ENCODE measurements at places on chromosomes 11 and 22.

DNA sequence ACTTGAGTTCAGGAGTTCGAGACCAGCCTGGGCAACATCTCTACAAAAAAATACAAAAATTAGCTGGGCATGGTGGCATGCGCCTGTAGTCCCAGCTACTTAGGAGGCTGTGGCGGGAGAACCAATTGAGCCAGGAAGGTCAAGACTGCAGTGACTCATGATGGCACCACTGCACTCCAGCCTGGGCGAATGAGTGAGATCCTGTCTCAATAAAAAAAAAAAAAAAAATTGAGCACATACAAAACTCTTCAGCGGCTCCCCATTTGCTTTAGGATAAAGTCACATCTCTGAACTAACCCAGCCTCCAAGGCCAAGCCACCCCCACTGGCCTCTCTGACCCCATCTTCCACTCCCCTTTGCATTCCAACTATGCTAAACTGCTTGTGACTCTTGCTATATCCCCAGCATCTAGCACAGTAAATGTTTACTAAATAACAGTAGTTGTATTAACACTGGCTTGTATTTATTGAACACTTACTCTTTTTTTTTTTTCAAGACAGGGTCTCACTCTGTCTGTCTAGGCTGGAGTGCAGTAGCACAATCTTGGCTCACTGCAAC, 28.9 kb downstream of the CREB3L1 start:
- no peak for DNase-seq

DNA sequence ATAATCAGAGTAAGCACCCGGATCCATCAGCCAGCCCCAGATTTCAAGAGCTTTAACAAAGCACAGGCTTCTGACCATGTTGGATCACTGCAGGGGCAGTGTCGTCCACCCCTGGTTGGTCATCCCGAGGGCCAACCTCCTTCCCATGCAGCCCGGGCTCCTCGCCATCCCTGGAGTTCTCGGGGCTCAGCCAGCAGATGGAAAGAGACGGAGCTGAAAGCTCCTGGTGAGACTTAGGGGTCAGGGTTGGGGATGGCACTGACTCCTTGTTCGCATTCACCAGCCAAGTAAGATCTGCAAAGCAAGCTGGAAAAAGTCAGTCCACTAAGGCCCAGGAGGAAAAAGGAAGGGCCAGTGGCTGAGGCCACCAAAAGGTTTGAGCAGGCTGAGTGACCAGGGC, 888.9 kb downstream of the BRD1 start:
- DNase-seq = no peak

GRCh38 chr11:72685560-72686480, 11.6 kb upstream of the PDE2A start:
- peak; percentile 41 for DNase-seq

DNA sequence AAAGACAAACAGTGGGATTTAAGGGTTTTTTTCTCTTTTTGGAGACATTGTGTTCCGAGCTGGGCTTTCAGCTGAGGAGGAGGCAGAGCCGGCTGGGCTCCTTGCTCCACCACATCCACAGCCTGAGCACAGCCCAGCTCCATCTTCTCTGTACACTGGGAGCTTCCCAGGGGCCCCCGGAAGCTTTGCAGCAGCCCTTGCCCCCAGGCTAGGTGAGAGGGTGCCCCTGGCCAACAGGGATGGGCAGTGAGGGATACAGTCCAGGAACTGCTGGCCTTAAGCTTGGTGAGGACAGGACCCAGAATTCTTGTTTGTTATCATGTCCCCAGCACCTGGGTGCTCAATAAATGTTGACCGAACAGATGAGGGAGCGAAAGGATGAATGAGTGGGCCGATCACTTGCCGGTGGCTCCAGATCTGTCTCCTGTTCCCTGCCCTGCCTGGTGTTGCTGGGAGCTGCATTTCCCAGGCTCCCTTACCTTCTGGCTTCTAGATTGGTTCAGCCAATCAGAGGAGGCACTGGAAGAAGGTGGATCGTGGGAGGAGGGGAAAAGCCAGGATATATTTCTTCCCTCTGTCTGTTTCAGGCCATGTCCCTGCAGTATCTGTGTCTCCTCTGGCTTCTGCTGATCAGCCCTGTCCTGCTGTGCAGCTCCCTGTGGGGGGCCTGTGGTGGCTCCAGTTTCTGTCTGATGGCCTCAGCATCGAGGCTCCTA, 26.5 kb upstream of the NECTIN1 start:
- DNase-seq = no peak

GRCh38 chr22:27080036-27080578, 422.7 kb downstream of the MIAT start:
- DNase-seq = no peak

DNA sequence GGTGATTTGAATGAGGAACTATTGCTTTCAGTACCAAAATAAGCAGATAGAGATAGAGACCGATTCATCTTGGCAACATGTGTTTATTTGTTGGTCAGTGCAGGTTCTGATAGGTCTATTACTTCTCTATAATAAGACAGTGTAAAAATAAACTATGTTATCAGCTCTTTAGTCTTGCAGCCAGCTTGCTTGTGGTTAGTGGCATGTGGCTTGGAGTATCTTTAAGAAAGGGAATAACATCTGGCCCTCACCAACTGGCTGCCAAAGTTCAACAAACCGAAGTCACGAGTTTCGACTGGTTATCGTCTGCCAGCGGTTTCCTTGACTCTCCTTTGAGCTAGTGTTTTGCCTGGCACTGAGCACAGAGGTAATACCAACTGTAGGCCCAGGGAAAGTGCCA, 71.8 kb downstream of the CTTN start:
- DNase-seq = no peak

DNA sequence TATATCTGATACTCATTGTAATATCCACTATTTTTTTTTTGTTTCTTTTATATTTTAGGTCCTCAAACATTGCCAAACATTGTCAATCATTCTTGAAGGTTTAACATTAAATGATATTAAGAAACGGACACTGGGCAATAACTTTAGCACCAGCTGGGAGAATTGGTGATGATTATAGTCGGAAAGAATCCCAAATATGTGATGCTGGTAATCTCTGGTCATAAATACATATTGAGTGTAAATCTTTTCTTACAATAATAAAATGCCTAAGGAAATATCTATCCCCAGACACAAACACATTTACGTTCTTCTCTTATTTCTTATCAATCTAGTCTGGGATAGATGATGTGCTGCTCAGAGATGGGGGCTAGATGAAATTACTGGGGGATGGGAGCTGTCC, 25.2 kb downstream of the OR51E2 start:
- DNase-seq = no peak

DNA sequence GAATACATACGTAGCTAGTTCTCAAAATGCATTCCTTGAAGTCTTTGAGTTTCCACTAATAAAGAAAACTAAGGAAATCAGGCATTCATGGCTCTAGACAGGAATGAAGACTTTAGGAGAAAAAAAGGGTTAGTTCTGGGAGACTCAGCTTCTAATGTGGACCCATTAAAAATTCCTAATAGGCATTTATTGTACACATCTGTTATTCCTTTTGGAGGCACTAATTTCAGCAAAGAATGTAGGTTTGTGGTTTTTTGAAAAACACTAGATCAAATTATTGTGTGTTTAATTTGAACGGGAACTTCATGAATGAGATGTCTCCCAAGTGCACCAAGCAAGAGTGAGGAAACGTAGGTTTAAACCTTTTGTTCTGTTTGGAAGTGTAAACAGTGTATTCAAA, 42.7 kb downstream of the PARVA start:
- DNase-seq = no peak

DNA sequence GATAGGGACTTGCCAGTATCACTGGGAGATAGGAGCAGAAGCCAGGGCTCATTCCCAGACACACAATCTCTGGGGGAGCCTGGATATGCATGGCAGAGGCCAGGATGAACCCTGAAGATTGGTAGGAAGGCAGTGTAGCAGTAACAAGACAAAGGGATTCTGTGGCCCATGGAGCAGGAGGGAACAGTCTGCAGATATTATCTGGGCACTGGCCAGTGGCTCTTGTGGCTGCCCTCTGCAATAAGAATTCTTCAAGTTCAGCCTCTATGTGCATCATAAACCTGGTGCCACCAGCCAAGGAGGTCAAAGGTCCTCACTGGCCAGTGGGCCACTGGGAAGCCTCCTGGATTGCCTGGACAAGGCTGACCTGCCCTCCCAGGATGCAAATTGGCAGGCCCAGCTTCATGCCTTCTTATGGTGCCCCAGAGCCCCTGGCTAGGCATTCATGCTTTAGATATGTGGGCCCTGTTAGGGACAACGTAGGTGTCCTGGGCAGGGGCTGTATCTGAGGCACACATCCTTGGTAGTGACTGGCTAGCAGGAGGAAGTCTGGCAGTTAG, 29.2 kb downstream of the KCNQ1OT1 start:
- DNase-seq = no peak

DNA sequence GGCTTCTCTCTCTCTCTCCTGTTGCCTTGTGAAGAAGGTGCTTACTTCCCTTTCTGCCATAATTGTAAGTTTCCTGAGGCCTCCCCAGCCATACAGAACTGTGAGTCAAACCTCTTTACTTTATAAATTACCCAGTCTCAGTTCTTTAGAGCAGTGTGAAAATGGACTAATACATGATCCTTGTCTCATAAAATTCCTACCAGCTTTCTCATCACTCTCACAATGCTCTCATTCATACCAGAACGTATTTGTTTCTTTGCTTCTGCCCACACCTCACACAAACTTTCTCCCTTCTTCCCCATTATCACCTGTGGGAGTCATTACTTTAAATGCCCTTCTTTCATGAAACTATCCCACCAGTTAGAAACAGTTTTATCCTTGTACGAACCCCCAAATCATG, 62.7 kb upstream of the ARHGAP42 start:
- no peak for DNase-seq

DNA sequence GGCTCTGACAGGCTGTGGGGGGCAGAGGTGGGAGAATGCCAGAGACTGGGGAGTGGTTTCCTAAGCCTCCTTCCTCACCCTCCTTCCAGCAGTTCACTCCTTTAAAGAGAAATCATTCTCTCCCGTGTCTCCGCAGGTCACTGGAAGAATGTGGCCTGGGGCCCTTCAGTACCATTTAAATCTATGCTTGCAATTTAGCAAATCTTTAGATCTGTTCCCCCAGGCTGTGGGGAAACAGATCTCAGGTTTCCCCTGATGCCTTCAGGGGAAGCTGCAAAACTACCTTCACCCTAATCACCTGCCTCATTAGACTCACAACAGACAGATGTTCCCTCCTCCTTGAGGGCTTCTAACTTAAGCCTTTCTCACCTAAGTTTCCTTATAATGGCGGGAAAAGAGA, 55.3 kb downstream of the KIRREL3 start:
- DNase-seq = no peak

- no peak for DNase-seq
These were observed 23.4 kb upstream of the KIRREL3 start for GRCh38 chr11:127023991-127024390.

- no peak for DNase-seq
These were observed 66.9 kb downstream of the AMOTL1 start for GRCh38 chr11:94834911-94835593.

DNA sequence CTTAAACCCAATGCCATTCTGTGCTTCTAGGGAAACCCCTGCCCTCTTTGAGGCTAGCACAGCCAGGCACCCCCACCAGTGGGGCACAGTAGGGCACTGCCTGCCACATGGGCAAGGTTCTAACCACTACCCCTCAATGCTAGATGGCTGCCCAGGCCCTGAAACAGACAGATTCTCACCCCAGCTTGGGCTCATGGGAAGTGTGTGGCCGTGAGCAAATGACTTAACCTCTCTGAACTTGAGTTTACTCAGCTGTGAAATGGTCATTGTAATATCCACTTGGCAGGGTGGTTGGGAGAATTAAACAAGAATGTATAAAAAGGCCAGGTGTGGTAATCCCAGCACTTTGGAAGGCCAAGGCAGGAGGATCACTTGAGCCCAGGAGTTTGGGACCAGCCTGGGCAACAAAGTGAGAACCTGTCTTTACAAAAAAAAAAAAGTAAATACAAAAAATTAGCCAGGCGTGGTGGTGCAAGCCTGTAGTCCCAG, 22.4 kb downstream of the C22orf23 start:
- no peak for DNase-seq

DNA sequence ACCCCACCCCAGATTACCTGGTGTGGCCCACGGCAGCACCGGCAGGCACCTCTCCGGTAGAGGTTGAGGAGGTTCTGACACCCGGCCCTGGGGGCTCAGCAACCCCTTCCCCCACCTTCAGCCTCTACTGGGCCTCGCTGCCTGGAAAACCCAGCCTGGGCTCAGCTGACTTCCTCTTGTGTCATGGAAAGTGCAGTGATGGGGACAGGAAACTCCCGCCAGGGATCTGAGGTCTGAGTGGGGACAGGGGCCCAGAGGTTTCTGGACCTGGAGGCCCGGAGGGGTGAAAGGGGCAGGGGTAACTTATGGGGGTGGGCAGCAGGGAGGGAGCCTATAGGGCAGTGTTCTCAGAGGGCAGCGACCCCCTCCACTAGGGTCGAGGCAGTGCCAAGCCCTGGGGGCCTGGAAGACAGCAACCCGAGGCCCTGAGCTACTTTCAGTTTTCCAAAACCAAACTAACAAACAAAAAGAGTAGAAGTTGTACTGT, 10.0 kb upstream of the CD5 start:
- DNase-seq = no peak

- DNase-seq = no peak
These were observed 5.1 kb downstream of the SNU13 start for GRCh38 chr22:41683616-41684015.

DNA sequence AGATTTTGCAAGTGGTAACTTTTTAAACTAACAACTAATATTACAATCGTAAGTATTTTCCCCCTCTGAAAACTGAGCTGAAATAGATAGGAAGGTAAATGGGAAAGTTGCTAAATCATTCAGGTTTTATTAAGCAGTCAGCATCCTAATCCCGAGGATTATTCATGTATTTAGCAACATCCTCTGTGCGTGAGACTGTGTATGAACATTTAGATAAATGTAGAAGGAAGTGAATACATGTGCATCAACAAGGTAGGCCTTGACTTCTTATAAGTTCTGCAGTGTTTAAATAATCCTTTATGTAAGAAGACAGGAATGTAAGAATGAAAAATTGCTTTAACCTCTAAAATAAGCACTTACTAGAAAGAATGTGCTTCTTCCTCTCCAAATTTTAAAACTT, 745.9 kb upstream of the TENM4 start:
- DNase-seq = no peak

DNA sequence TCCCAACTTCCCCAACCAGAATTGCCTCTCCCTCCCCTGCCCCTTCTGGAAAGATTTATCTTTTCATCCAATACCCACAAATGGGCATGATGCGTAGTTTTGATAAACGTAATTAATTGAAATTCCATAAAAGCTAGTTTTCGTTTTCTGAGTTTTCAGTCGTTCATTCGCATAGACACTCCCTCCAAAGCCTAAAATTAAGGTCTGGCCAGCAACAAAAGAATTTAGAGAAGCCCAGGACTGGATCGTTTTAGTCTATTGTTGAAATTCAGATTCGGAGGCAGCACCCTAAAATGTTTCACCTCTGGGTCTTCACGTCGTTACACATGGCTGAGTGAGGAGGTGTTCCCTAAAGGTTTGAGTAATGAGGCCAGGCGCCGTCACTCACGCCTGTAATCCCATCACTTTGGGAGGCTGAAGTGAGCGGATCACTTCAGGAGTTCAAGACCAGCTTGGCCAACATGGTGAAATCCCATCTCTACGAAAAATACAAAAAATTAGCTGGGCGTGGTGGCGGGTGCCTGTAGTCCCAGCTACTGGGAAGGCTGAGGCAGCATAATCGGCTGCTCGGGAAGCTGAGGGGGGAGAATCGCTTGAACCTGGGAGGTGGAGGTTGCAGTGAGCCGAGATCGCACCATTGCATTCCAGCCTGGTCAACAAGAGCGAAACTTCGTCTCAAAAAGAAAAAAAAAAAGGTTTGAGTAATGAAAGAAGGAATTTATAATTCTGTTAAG, 589 bp upstream of the NDUFC2 start:
- DNase-seq = no peak

All from stimulated activated CD8-positive, alpha-beta memory T cell treated with anti-CD3 and anti-CD28 coated beads, Interleukin-4, amount 100 ng/mL, for 24 hours (primary cell).